Myocyte (in vitro differentiated cells): ENCODE measurements at places on chromosomes 12 and 14. TPM values are rescaled to one million over a fixed set of nuclear protein-coding genes. Genes with fewer than 3 reads are reported as not detected.

DNA sequence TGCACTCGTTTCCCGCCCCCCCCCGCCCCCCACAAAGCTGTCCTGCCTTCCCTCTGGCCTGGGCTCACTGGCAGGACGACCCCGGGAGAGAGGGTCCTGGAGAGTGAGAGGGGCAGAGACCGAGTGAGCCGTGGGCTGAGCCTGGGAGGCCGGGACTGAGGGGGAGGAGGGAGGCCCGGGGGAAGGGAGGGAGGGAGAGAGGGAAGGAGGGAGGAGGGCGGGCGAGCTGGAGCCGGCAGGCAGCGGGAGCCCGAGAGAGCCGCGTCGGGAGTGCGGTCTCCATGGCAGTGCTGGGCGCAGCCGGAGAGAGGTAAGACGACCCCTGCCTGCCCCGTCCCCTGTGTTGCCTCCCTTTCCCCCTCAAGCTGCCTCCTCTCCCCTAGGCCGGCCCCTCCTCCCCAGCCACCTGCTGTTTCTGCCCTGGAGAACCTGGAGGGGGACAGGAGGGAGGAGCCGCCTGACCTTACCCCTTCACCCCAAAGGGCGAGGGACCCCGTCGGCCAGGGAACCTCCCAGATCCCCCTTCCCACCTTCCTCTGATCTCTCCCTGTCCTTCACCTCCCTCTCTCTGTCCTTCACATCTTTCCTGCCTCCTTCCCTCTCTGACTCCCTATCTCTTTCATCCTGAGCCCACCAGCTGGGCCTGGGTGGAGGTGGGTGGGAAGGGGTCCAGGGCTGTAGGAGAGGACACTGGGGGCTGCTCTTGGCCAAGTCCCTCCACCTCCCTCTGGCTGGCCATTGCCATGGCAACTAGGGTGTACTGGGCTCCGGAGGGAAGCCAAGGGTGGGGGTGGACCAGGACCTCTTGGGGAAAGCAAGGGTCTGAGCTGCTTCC, at the start of gene GPR162:
Gene GPR162, plus strand, starts transcription at position 231 of the 835 bp plus-strand sequence. CDS start 2,078 bp downstream, outside the sequence.
- DNase-seq, result peak; percentile 42

- peak; percentile 22 for DNase-seq
Measured at GRCh38 chr14:71497645-71498086, 434.6 kb upstream of the RGS6 start.

INHBE gene
- 12.2 and 15.7 TPM in 2 replicates for total RNA-seq

DPY19L2 gene
- total RNA-seq, result 2.8 and 3.3 TPM in 2 replicates

- DNase-seq, result no peak
Measured at GRCh38 chr12:49456131-49456679, 82.6 kb upstream of the KCNH3 start.

DNA sequence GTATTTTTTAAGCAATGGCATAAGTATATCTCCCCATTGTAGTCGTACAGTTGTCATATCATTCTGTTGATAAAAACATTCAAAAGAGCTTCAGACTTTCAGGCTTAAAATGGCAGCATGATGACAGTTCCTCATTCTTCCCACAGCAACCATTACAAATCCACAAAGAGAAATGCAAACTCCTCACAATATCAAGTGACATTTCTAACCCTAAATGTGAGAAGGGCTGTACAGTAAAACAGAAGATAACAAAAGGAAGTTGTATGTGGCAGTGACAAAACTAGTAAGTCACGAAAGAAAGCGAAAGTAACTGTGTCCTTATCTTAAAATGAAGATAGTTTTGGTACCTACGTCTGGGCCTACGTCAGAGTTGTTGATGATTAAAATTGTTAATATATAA, 46.7 kb downstream of the GXYLT1 start:
- no peak for DNase-seq

- DNase-seq, result no peak
Measured at GRCh38 chr12:124006085-124006845, 33.2 kb downstream of the ZNF664 start.

GRCh38 chr12:49227713-49228112, 37.2 kb upstream of the TUBA1C start:
- DNase-seq, result no peak

DNA sequence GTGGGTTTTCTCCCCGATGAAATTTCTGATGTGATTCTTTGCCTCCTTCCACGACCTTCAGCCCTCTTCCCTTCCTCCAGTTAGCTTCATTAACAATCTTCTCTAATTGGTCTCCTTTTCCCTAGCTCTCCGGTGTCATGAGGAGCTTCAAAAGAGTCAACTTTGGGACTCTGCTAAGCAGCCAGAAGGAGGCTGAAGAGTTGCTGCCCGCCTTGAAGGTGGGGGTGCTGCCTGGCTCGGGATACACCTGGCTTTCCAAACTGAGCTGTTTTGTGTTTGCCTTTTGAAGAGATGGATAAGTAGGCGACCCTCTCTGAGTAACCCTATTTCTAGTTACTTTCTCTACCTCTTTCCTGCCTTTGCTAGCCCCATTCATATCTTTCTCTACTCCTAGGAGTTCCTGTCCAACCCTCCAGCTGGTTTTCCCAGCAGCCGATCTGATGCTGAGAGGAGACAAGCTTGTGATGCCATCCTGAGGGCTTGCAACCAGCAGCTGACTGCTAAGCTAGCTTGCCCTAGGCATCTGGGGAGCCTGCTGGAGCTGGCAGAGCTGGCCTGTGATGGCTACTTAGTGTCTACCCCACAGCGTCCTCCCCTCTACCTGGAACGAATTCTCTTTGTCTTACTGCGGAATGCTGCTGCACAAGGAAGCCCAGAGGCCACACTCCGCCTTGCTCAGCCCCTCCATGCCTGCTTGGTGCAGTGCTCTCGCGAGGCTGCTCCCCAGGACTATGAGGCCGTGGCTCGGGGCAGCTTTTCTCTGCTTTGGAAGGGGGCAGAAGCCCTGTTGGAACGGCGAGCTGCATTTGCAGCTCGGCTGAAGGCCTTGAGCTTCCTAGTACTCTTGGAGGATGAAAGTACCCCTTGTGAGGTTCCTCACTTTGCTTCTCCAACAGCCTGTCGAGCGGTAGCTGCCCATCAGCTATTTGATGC, 797 bp downstream of the ESPL1 start:
- peak; percentile 11 for DNase-seq

DNA sequence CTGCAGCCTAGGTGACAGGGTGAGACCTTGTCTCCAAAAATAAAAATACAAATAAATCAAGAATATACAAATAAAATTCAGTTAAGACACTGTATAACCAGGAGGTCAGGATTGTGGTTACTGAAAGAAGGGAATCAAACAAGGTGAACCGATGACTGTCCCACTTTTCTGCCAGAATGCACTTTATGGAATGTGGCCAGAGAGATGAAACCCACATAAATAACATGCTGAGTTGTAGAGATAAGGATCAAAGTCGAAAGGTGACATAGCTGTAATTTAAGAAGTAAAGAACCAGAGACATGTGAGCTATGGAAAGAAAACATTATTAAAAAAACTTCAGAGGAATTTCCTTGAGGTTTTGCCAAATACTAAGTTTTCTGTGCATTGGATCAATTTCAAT, 1098.2 kb upstream of the USP15 start:
- no peak for DNase-seq

DNA sequence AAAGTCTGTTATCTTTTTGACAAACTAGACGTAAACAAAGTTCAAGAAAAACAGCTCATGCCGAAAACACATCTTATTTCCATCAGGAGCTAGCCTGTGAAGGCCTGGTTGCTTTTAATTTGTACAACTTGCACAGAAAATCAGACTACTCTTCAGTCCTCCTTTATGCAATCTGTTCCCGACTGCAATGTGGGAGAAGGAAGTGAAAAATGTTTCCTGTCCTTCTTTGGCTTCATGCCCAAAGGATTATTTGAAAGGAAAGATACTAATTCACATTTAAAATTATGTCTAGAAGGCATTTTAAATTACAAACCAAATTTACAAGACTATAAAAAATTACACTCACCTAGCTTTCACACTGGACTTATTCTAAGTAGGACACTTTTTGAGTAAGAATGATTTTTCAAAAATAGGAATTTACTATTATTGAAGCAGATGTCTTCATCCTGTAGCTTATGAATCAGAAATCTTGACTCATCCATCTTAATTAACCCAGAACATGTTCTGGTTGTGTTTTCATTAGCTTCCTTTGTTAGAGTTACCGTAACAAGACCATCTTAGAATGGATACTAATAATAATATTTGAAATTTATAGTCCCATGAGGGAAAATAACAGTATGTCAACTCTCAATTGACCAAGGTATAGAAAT, 272.6 kb downstream of the PRKD1 start:
- peak; percentile 32 for DNase-seq

DNA sequence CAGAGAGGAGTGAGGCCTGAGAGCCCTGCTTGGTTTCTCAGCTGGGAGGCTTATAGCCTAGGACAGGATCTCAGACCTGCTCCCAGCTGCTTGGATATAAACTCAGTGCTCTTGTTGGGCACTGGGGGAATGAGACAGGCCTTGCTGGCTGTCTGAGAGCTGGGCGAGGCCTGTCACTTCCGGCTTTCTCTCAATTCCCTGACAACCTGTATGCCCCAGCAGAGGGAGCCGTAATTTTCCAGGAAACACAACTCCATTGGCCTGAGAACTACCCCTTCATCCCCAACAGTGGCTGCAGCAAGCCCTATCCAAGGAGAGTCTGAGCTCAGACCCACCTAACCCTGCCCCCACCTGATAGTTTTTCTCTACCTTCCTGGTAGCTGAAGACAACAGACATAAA, 258.3 kb upstream of the STXBP6 start:
- DNase-seq, result no peak
